Body of pancreas (tissue), 4 donors: ENCODE measurements at places on chromosomes 6 and 20.

DNA sequence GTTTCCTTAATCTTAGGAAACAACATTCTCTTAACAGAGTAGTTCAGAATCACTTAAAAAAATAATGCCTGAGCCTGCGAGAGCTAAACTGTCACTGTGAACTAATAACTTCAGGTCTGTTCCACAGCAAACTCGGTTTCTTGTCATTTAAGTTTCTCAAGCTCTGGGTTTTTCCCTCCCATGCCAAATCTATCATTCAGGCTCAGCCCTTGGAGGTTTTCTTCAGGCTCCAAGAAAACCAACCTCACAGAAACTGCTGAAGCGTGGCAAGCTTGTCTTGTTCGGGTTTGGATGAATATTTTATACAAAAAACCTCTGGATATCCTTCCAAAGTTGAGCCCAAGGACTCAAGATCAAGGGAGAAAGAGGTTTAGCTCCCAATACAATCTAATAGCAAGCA lies 99.7 kb upstream of the SNX9 start:
- DNase-seq, result no peak

- no peak for DNase-seq
These were observed 34.5 kb downstream of the ABRACL start for GRCh38 chr6:139062932-139063646.

DNA sequence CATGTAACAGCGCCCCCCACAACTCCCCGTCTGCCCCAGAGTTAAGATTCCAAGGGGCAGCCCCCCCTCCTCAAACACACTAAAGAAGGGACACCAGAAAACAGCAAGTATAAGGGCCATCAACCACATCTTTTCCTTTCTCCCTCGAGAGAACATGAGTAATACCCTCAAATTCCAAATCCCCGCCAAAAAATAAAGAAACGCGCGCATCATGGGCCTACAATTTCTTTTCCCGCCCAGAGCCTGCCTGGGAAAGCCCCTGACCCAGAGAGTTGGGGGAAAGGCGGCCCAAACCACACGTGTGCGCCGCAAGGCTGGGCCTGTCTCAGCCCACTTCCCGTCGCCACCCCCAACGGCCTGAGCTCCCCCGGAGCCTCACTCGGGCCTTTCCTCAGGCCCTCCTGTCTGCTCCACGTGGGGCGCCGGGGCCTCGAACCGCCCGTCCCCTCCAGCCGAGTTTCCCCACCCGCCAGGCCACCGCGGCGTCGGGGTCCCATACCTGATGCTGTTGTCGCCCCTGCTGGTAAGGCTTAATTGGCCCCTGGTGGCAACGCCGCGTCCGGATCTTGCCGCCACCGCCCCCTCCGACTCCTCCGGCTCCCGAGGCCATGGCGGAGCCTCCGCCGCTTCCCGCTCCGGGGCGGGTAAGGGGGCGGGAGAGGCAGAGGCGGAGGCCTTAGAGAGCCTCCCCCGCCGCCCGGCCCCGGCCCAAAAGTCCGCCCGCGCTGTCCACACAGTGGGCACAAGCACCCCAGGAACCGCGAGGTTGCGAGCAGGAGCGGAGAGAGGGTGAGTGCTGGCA lies 746 bp downstream of the NUP153 start:
- peak; percentile 64 for DNase-seq

DNA sequence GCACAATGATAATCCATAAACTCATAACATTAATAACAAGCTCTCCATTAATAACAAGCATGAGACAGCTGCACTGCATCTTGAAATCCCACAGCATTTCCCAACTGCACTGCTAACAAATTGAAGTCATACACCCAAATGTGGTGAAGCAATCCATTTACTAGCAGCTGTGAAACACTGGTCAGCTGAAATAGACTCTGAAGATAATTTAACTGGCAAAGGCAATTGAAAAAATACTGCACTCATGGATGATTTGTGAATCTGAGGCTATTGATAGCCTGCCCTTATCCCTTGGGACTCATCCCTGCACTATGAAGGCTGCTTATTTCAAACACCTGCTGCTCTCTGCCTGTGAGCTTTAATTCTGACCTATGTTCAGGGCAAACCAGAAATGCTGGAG lies 49.1 kb upstream of the PLCB1 start:
- DNase-seq, result no peak

GRCh38 chr6:157531169-157531985 lies 150.4 kb downstream of the ZDHHC14 start:
- DNase-seq, result no peak
